ENCODE measurements at places on chromosomes 11 and 22.

DNA sequence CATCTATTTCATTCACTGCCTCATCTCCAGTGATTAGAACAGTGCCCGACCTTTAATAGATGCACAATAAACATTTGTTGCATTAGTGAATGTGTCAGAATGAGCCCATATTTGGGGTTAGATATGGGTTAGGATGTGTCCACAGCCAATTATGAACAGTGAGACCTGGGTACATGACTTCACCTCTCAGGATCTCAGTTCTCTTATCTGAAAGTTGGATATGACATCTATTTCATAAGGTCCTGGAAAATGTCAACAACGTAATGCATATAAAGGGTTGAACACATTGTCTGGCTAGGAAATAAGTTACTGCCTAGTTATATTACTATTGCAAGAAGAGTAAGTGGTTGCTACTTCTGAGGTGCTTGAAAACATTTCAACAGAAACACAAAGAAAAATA is 79.7 kb upstream of the LDLRAD3 start:
- DNase-seq = no peak

DNA sequence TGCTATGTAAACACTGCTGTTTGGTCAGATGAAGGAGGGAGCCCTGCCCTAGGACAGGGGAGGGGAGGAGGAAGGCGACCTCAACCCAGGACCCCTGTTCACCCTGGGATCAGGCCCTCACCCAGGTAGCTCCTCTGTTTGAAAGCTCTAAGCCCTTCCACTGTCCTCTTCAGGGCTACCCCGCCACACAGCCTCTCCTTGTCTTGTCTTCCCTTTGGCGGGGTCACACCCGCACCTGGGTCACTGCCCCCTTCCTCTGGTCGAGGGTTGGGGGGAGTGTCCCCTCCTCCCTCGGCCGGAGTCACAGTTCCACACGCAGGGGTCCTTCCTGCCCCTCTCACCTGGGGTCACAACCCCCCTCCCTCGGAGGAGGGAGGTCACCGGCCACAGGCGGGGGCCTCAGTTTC is 463 bp upstream of the PTPMT1 start:
- no peak for DNase-seq

DNA sequence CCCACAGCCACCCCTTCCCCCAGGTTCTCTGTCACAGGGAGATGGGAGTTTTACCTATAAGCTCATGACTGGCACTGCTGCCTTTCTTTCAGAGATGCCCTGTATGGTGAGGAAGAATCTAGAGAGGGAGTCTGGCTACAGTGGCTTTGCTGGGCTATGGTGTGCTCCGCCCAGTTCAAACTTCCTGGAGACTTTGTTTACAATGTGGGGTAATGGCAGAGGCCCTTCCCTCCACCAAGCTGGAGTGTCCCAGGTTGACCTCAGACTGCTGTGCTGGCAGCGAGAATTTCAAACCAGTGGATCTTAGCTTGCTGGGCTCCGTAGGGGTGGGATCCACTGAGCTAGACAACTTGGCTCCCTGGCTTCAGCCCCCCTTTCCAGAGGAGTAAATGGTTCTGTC is 143.5 kb downstream of the MSANTD4 start:
- DNase-seq = no peak

DNA sequence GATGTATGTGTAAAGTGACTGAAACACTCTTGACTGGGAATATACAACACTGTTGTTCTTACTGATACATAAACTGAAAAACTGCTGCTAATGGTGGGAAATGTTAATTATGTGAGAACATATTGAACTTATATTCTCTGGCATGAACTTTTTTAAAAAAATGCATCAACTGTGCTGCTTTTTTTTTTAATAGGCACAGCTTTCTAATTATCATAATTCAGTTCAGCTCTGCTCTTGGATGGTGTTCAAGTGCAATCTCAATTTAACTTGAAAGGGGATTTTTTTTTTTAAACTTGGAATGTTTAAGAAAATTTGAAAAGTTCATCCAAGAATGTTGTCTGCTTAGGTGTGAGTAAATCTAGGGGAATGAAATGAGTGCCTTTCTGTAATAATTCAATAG is 5.2 kb downstream of the TEAD1 start:
- DNase-seq = no peak

GRCh38 chr22:43481568-43482317 is 69.9 kb downstream of the MPPED1 start:
- no peak for DNase-seq

GRCh38 chr11:32758291-32758690 is 36.2 kb downstream of the CCDC73 start:
- DNase-seq = no peak

- DNase-seq = no peak
These were observed 20.1 kb upstream of the TMEM191C start for GRCh38 chr22:21446827-21447690.

GRCh38 chr11:12695873-12696272 is 21.7 kb downstream of the TEAD1 start:
- no peak for DNase-seq

- DNase-seq = no peak
These were observed 37.7 kb downstream of the EIF4ENIF1 start for GRCh38 chr22:31451709-31452571.

- DNase-seq = no peak
These were observed 488.0 kb upstream of the CCDC90B start for GRCh38 chr11:83773950-83774880.

DNA sequence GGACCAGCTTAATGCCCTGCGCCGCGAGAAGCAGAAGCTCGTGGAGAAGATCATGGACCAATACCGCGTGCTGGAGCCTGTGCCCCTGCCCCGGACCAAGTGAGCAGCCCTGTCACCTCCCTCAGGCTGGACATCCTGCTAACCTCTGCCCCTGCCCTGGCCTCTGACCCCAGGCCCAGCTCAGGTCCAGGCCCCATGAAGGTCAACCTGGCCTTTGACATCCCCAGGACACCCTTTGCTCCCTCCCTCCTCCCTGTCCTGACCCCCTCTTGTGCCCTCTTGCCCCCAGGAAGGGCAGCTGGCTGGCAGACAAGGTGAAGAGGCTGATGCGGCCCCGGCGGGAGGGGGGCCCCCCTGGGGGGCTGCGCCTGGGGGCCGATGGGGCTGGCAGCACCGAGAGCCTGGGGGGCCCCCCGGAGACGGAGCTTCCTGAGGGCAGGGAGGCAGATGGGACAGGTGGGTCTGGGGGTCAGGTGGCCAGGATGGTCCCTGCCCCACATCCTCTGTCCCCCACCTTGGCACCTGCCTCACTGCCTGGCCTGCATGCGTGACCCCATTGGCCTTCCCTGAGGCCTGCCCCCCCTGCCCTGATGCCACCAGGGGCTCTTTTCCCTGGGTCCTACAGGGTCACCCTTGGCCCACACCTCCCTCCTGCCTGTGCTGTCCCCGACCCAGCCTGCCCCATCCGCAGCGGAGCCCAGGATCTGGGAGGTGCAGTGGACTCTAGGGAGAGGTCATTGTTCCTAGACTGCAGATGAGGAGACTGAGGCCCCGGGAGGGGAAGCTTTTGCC is 5.1 kb upstream of the RPS6KA4 start:
- no peak for DNase-seq

GRCh38 chr22:43845981-43846380 is 16.3 kb downstream of the SULT4A1 start:
- no peak for DNase-seq
